Left colon (tissue), 2 donors: ENCODE measurements at places on chromosomes 4 and X. TPM values are rescaled to one million over a fixed set of nuclear protein-coding genes. Genes with fewer than 3 reads are reported as not detected.
A peak's percentile ranks its signal among the peaks of the same experiment; 100 is the strongest.

CACNA1F gene
- 0.70 TPM for total RNA-seq

KIT gene
- 4.1 TPM for total RNA-seq

EIF2S3 gene
- total RNA-seq = 137 TPM

TMEM185A gene
- total RNA-seq = 22.1 TPM

COX7B2 gene
- total RNA-seq = not detected

IL2 gene
- not detected for total RNA-seq

TEX13D gene
- total RNA-seq = not detected

COL4A5 gene
- total RNA-seq = 5.6 TPM

DNA sequence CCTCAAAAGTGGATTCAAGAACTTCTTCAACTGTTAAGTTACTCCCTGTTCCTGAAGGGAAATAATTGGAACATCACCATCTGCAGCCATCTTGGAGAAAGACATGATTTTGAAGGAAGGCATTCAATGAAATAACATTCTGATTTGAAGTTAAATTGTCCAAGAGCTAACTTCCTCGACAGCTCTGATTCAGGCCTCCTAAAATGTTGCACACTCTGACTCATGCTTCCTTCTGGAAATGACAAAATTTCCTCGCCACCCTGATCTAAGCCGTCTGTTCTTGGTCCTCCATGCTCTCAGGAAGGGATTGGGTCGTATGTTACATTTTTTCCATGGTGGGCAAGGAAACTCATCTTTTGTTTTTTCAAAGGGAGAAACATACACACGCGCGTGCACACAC lies 496.9 kb upstream of the DIPK2B start:
- DNase-seq = no peak

DNA sequence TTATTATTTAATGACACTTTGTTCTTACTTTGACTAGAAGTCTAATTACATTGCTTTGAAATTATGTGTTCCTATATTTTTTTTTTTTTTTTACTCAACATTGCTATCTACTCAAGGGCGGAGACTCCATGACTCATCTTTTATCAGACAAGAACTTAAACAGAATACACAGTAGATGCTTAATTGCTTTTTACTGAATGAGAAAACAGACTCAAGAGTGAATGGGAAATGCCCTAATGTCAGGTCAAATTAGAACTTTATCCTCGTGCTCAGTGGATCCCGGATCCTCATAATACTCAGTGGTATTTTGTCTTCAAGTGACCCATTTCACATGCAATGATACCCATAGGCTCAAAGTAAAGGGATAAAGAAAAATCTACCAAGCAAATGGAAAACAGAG lies 954.5 kb upstream of the IGFBP7 start:
- no peak for DNase-seq

DNA sequence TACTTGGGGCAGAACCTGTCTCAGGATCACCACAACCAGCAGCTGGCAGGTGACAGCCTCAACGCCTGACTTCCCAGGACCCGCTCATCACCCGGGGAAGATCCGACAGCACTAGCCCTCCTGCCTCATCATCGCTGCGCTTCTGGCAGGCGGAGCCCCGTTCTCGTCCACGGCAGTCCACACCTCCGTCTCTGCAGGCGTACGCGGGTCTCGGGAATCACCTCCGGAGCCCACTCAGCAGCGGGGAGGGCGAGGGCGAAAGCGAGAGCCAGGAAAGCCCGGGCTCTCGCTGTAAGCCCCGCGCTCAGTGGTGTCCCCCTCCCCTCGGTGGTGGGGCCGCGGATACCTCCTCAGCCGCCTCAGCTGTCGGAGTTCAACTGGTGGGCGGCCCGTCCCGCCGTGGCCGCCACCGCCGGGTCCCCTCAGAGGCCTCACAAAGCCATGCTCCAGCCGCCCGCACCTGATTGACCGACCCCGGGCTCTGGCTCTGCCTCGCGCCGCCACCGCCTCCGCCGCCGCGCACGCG lies 518 bp upstream of the CNKSR2 start:
- peak; percentile 39 for DNase-seq

DNA sequence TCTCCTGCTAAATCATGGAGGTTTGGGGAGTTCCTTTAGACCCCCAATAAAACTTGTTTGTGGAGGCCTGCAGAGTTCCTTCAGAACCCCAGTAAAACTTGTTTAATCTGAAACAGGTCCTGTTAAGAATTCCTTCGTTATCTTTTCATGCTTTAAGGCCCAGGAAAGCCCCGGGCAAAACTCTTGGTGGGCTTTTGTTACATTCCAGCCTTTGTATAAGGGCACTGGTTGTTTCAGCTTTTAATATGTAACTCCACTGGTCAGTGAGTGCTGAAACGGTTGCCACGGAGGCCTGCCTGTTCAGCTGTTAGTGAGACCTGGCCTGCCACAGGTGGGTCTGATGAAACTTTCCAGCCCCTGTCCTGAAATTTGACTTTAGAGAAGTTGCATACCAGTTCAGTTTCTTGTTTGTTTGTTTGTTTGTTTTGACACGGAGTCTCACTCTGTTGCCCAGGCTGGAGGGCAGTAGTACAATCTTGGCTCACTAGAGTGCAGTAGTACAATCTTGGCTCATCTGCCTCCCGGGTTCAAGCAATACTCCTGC lies 12.4 kb upstream of the DHRSX start:
- no peak for DNase-seq

DNA sequence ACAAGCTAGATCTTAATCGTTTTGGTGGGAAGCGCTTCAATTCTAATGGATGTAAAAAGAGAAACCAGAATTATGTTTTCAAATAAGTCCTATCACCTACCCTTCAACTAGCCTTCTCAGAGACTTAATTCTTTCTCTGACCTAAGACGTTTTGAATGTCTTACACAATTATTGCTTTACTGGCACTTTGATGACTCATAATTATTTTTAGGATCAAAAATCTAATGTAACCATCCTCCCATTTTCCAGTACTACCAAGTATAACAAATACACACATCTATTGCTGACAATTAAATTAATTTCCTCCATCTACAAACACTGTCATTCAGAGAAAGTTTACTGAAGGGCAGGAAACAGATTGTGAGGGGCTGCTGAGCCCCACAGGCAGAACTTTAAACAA lies 108.6 kb downstream of the PPP3CA start:
- DNase-seq = no peak

DNA sequence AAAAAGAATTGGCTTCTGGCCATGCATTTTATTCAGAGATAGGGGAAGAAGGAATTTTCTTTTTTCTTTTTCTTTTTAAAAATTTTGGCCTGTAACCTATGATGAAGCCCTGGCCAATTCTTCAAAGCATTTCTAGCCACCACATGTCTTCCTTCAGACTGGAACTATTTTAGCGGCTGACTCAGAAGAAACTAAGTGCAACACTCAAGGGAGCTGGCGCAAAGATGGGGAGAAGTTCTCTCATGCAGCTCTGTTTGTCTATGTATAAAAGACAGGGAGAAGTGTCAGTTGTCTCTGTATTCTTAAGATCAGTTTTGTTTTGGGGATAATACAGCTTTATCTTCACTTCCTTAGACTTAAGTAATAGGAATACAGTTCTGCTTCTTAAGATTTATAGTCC lies 46.1 kb downstream of the MBNL3 start:
- DNase-seq = no peak

- DNase-seq = no peak
Measured at GRCh38 chr4:183035726-183036415, 63.2 kb upstream of the WWC2 start.

GRCh38 chr4:104500442-104500841 lies 5.7 kb upstream of the CXXC4 start:
- peak; percentile 38 for DNase-seq

GRCh38 chrX:85963736-85964135 lies 83.6 kb downstream of the CHM start:
- no peak for DNase-seq

- DNase-seq = no peak
Measured at GRCh38 chr4:6962211-6963041, 52.8 kb downstream of the TBC1D14 start.

GRCh38 chr4:20281453-20281852 lies 29.7 kb downstream of the SLIT2 start:
- no peak for DNase-seq

DNA sequence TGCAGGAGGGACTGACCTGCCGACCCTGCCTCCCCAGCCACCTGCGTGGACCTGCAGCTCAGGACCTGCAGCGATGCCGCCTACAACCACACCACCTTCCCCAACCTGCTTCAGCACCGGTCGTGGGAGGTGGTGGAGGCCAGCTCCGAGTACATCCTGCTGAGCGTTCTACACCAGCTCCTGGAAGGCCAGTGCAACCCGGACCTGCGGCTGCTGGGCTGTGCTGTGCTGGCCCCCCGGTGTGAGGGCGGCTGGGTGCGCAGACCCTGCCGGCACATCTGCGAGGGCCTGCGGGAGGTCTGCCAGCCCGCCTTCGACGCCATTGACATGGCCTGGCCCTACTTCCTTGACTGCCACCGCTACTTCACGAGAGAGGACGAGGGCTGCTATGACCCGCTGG lies 8.5 kb downstream of the CPZ start:
- no peak for DNase-seq

GRCh38 chr4:189463734-189464133 lies 476.9 kb upstream of the FRG1 start:
- no peak for DNase-seq

DNA sequence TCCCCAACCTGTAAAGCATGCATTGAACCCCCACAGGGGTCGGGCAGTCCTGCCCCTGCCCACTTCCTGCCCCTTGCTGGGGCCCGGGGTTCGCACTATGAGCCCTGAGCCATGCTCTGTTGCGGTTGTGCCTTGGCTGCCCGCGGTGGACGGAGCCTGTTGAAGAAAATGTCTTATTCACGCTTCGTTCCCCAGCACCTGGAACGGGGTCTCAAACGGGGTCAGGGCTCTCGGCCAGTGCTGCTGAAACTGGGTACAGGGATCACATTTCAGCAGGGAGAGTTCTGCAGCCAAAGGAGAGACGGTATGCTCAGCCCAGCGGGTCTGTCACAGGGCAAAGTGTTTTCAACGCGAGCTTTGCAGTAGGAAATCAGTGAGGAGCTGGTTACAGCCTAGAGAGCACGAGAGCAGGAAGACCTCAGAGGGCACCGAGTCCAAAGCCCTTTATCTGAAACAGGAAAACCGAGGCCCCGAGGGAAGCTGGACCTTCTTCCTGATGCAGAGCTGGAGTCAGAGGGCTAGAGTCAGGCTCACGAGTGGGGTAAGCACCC lies 46.3 kb upstream of the AFAP1 start:
- DNase-seq = no peak

DNA sequence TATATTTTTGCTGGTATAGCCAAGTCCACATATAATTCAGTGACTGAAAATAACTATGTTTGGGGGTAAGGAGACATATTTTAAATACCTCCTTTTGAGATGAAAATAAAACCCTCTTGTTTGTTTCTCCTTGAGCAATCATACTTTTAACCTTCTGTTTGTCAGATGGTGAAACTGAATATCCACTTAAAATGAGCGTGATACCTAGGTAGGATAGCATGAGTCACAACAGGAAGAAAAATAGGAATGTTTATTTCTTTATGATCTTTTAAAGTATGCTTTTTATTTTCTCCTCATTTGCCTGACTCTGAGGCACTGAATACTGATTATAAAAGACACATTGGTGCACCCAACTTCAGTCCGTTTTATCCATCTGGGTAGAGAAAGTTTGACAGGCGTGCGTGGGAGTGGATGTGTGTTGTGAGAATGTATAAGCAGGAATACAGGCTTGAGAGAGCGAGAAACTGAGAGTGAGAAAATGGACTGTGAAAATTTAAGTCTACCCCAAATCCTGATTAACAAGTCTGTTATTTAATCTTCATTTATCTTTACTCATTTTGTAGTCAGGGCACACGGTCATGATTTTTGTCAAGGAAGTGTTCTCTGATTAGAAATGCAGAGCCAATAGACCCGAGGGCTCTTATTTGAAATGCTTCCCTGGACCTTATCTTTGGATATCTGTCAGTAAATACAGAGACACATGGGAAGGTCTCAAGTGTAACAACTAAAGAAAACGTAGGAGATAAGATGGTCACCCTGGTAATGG lies 62.1 kb upstream of the ANTXR2 start:
- no peak for DNase-seq

- no peak for DNase-seq
Measured at GRCh38 chr4:80333121-80333520, 2.4 kb upstream of the CFAP299 start.

DNA sequence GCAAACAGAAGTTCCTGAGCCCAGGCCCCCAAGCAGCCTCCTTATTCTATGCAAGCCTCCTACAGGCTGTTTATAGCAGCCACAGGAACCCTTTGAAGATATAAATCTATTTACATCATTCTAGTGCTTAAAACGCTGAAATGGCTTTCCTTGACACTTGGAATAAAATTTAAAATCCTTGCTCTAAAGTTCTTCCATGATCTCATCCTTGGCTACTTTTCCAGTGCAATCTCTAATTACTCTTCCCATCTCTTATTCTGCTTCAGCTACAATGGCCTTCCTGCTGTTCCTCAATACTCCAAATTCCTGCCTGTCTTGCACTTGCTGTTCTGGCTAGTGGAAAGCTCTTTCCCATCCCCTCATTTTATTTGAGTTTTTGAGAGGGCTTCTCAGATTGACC lies 634.2 kb upstream of the NR3C2 start:
- no peak for DNase-seq

DNA sequence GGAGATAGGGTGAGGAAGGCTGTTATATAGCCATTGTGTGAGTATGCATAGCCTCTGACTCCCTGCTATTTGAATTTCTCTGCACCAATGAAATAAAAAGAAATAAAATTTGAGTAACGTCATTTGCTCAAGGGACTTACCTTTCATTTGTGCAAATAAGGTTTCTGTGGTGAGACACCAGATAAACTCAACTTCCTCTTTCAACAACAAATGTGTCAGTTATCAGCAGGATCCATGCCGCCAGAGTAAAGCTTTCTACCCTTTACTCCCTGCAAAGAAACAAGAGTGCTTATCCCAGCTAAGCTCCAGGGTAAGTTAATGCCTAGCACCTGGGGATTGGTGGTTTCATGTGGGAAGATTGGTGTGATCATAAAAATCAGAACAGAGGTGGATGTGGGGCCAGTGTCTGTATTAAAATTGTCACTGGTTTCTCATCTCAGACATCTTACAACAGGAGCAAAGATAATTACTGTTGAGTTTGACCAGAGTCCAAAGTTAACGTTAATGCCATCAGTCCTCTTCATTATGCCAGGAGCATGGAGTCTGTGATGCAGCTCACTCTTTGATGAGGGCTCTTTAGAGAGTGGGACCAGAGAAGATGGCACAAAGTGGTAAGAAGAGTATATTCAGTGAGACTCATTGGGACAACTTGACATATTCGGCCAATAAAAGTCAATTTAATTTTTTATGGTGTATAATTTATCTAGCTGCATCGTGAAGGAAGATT lies at the start of gene P2RY10:
Gene P2RY10, plus strand, starts transcription at position 206 of the 727 bp plus-strand sequence. CDS start 15,130 bp downstream, outside the sequence.
- DNase-seq = peak; percentile 9

DNA sequence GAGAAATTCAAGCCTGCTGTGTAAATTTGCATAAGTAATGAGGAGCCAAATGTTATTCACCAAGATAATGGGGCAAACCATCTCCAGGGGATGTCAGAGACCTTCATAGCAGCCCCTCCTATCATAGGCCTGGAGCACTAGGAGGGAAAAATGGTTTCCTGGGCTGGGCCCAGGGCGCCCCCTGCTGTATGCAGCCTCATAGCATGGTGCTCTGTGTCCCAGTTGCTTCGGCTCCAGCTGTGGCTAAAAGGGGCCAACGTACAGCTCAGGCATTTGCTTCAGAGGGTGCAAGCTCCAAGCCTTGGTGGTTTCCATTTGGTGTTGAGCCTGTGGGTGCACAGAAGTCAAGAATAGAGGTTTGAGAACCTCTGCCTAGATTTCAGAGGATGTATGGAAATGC lies 859.3 kb downstream of the RPA4 start:
- DNase-seq = peak; percentile 21

GRCh38 chr4:86250619-86251018 lies 109.2 kb downstream of the MAPK10 start:
- DNase-seq = no peak
